Fibroblast of gingiva (primary cell): ENCODE measurements at places on chromosomes 12 and 14.

DNA sequence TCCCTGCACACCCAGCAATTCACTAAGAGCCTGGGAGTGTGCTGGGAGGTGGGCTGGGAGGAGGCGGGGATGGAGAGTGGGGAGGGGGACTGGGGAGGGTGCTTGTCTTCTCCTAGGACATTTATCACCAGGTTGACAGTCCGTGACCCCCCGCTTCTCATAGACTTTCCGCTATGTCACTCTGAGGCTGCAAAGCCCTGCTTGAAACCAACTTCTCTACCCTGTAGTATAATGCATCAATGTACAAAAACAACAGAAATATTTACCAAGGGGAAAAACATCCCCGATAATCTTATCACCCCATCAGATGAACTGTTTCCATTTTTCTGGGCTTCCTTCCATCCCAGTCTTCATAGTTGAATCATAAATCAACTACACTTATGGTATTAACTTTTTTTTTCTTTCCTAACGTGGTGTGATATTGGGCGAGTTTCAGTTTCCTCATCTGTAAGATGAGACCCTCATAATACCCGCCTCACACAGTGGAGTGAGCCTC, 28.6 kb upstream of the BATF start:
- DNase-seq: no peak

- no peak for DNase-seq
Measured at GRCh38 chr14:79660053-79660939, 551.0 kb downstream of the DIO2 start.

GRCh38 chr14:61838661-61839245, 76.5 kb downstream of the SNAPC1 start:
- DNase-seq: no peak

GRCh38 chr12:5030066-5030465, 13.6 kb upstream of the KCNA5 start:
- no peak for DNase-seq

DNA sequence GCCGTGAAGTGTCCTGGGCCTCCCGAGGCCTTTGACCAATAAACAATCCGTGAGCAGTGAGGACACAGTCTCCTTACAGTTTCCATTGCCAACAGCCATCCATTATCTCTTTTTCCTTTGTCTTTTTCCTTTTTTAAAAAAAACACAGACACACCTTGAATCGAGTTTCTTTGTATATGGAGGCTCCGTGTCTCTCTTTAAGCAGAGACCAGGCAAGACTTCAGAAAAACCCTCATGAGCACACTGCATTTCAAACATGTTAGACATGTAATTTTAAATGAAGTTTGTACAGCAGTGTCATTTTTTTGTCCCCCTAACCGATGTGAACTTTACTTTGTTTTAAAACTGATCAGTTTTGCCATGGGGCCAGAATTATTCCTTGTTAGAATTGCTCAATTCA, 111.1 kb downstream of the SPTSSA start:
- DNase-seq: no peak

GRCh38 chr12:120474616-120474960, 5.0 kb upstream of the SRSF9 start:
- no peak for DNase-seq

- DNase-seq: no peak
Measured at GRCh38 chr14:68447581-68448251, 345.2 kb downstream of the ZFP36L1 start.

DNA sequence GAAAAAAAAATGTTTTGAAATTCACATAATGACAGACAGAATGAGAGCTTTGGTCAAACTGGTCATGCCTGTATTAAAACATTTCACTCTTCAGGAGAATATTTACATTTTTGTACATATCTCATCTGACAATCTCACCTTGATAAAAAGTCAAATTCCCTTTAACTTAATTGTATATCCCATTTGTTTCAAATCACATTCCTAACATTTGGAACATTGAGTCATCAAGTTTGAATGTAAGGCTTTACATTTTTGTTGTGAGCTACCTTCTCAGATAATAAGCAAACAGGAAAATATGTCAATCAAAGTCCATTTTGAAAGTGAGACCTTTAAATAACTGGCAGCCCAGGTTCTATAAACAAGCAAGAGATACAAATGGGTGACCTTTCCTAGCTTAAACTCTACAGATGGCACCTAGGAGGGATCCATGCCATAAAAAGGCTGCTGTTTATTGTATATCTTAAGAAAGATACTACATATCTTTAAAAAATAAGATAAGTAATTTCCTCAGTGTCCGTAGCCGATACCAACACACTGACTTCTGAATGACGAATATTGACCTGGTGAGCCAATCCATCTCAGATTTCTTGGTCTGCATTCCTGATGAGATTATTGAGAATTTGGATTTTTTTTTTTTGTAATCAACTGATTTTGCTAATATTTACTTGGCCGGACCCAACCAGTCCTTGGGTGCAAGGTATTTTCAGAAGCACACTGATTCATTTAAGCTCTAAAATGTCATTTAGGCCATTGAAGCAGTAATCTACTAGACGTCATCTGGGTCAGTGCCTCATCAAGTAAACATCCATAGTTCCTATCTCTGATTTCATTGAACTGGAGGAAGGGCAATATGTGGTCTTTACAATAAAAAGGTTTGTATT, 259.6 kb downstream of the BTG1 start:
- no peak for DNase-seq

- no peak for DNase-seq
Measured at GRCh38 chr14:104913435-104913834, 11.2 kb upstream of the PLD4 start.

GRCh38 chr12:52901715-52902541, 2.9 kb downstream of the KRT8 start:
- no peak for DNase-seq

DNA sequence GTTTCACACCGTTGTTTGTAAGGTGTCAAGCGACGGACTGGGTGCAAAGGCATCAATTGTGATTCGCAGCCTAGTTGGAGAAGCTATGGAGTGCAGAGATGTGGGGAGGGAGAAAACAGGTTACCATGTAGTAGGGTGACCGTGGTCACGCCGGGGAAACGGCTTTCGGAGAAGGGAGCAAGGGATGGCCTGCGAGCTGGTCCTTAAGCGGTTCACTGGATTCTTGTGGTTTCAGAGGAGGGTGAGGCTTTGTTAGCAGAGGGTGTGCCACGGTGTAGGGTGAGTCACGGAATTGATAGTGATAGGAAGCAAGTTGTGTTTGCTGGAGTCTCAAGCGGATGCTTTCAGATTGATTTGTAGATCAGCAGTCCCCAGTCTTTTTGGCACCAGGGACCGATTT, 2.3 kb downstream of the PIWIL1 start:
- DNase-seq: no peak

GRCh38 chr14:53209370-53209769, 56.2 kb upstream of the DDHD1 start:
- peak; percentile 62 for DNase-seq

DNA sequence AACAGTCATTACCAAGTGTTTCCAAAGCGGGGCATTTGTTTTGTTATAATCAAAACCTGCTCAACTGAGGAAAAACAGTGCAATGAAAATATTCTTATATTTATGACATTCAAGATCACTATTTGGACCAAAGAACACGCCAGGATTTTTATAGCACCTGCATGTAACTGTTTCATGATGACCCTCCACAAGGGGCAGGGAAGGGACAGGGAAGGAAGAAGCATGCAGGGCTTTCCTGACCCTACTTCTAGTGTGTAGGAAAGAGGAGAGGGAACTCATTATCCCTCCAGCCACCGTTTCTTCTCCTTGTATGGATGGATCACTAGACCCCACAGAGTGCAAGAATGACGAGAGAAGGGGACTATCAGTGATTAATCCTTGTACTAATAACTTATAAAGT, 49.4 kb downstream of the SPPL3 start:
- DNase-seq: no peak

DNA sequence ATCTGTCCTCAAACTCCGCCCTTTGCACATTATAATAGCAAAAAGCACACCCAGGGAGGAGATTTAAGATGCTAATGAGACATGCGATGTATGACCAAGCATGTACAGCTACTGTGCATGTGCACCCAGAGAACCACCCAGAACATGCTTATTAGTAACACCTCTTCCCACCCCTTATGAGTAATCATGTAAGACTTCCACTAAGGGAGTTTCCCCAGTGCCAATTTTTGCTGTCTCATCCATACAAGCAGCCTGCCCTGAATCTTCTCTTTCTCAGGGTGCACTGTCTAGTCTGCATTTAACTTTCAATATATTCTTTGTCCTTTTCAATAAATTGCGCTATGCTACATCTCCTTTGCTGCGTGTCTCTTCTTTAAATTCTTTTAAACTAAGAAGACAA, 830.0 kb upstream of the NOVA1 start:
- DNase-seq: no peak

DNA sequence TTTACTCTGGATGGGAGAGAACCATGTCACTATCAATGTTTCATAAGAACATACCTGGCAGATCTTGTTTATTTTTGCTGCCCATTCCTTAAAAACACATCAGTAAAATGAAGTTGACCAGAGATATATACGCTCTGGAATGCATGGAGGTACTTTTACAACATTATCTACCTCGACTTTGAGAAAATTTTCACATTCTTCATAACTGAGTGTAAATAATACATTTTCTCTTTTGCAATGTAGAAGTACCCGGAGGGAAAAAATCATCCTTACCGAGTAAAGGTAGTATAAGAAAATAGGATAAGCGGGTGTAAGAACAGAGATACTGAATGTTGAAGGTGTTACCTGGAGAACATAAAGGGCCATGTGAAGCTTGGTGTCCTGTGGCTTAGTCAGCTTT, 80.7 kb downstream of the TMEM116 start:
- no peak for DNase-seq
